Immature natural killer cell (primary cell): ENCODE measurements at places on chromosomes 11 and 22. TPM values are rescaled to one million over a fixed set of nuclear protein-coding genes. Genes with fewer than 3 reads are reported as not detected.

GRCh38 chr22:19645391-19645790, 68.9 kb upstream of the SEPTIN5 start:
- no peaks in the 10 kb centered on the region for H3K4me1 ChIP-seq
- H3K36me3 ChIP-seq = peaks cover 7% of the 10 kb centered on the region
- no peak overlapping the region for H3K27ac ChIP-seq
- DNase-seq = no peak

CREB3L1 gene
- polyA plus RNA-seq = not detected

- peaks cover 10% of the 10 kb centered on the region for H3K4me1 ChIP-seq
- DNase-seq = no peak
- no peak overlapping the region for H3K27ac ChIP-seq
- peaks cover 44% of the 10 kb centered on the region for H3K36me3 ChIP-seq
Measured at GRCh38 chr22:41598081-41598480, 8.4 kb upstream of the PMM1 start.

DNA sequence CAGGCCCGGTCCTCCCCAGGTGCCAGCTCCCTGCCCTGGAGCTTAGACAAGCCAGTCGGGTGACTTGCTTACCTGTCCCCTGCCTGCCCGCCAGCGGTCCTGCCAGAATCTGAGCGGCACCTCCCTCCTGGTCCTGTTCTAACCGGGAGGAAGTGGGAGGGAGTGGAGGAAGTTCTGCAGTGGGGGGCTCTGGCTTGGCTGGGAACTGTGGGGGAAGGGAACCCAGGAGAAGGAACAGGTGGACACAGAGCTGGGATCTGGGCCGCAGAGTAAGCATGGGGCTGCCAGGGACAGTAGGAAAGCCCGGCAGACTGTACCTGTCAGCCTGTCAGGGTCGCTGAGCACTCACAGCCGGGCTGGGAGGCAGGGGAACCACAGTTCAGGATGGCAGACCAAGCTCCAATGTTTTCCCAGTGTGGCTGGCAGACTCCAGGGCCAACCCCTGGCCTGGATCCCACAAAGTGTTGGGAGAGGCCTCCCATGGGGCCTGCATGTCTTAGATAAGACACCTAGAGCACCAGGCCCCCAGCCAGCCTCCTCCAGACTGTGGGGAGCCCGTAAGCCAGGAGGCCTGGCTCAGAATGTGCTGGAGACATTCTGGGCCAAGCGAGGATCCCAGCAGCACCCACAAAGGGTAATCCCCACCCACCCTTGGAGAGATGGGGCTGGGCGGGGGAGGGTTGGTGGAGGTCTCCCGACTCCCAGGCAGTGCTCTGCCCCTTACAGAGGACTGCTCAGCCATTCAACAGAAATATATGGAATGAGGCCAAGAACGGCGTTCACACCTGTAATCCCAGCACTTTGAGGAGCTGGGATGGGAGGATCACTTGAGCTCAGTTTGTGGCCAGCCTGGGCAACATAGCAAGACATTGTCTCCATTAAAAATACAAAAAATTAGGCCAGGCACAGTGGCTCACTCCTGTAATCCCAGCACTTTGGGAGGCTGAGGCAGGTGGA, 2.3 kb downstream of the CYB5R3 start:
- H3K4me3 ChIP-seq = peak overlapping the region; percentile 100
- H3K27ac ChIP-seq = peak overlapping the region; percentile 20

CKAP5 gene
- 9.1 TPM for polyA plus RNA-seq

OR56A1 gene
- not detected for polyA plus RNA-seq

DNA sequence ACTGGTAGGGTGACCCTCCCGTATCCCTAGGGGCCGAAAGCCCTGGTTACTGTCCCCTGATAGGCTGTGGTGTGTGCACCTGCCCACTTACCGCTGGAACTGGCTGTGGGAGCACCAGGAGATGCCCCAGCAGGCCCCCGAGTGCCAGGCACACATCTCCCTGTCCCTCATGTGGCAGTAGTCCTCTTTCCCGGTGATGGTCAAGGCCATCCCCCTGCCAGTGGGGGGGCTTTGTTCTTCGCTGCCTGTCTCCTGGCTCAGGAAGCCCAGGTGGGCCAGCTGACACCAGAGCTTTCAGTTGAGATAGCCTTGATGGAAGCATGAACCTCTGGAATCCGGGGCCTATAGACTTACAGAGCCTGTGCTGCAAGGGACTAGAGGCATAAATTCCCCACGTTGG, 100.5 kb downstream of the MPPED1 start:
- no peak for DNase-seq
- H3K27me3 ChIP-seq = no peaks in the 10 kb centered on the region
- no peaks in the 10 kb centered on the region for H3K36me3 ChIP-seq

DNA sequence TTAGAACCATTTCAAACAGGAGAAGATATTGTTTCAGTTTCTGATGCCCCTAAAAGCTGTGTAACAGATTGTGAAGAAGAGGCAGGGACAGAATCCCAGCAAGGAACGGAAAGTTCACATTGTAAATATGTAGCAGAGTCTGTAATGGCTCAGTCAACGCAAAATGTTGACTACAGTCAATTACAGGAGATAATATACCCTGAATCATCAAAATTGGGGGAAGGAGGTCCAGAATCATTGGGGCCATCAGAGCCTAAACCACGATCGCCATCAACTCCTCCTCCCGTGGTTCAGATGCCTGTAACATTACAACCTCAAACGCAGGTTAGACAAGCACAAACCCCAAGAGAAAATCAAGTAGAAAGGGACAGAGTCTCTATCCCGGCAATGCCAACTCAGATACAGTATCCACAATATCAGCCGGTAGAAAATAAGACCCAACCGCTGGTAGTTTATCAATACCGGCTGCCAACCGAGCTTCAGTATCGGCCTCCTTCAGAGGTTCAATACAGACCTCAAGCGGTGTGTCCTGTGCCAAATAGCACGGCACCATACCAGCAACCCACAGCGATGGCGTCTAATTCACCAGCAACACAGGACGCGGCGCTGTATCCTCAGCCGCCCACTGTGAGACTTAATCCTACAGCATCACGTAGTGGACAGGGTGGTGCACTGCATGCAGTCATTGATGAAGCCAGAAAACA, 40.8 kb downstream of the IGLL1 start:
- no peaks in the 10 kb centered on the region for H3K36me3 ChIP-seq
- peak; percentile 71 for DNase-seq
- H3K27me3 ChIP-seq = peaks cover 3% of the 10 kb centered on the region
- peak overlapping the region; percentile 69 for H3K27ac ChIP-seq
- H3K4me3 ChIP-seq = peak overlapping the region; percentile 69

DNA sequence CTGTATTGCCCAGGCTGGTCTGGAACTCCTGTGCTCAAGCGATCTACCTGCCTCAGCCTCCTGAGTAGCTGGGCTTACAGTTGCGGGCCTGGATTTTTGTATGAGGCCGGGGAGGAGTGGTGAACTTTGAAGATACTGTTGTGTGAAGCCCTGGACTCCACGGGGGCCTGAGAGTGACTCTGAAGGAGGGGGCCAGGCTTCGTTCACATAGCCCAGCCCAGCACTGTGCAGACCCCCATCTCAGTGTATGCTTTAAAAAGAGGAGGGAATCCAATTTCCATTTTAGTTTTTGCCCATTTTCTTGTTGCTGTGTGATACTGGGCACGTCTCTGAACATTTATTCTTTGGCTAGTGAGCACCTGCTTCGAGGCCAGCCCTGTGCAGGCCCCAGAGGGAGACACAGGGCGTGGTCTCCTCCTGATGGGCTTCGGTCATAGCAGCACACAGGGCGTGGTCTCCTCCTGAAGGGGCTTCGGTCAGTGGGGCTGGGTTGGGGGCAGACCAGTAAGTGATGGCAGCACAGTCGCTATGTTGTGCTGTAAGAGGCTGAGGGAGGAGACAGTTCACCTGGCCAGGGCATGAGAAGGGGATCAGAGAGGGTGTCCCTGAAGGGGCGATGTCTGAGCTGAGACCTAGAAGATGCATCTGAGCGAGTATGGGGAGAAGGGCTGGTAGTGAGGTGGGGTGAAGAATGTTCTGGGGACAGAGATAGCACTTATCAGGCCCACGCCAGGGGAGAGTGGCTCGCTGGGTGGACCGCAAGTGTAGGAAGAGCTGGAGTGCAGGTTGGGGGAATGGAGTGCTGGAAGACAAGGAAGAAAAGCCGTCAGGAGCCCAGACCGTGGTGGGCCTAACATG, 14.0 kb downstream of the SAMM50 start:
- H3K27me3 ChIP-seq = peaks cover 1% of the 10 kb centered on the region
- no peak for DNase-seq
- no peak overlapping the region for H3K27ac ChIP-seq
- H3K4me1 ChIP-seq = peaks cover 8% of the 10 kb centered on the region
- no peak overlapping the region for H3K4me3 ChIP-seq
- H3K36me3 ChIP-seq = peaks cover 29% of the 10 kb centered on the region

DNA sequence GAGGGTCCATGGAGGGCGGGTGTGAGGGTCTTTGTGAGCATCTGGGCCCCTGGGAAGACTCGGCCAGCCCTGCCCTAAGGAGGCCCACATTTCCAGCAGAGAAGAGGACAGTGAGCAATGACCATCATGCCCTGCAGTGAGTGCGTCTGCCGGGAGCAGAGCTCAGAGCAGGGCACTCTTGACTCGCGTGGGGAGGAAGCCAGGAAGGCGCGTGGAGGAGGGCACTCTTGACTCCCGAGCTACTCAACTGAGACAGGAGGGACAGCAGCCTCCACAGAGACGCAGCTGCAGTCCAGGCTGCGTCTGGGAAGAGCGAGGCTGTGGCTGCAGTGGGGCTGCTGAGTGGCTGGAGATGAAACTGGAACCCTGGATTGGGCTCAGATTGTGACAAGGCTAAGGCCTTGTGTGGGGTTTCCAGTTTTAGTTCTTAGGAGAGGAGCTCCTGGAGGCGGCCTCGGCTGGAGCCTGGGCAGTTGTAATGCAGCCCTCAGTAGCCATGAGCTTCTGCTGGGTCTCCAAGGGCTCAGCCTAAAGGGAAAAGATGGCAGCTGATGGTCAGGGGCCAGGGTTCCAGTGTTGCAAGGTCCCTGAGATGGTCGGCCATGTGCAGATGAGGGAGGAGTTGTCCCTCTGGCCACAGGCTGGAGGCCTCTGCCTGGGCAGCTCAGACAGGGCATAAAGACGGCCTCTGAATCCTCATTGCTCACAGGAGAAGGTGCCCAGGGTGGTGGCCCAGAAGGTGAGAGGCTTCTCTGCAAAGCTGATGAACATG, 264.7 kb upstream of the B3GAT1 start:
- no peaks in the 10 kb centered on the region for H3K27me3 ChIP-seq
- H3K36me3 ChIP-seq = no peaks in the 10 kb centered on the region

TRPM5 gene
- polyA plus RNA-seq = not detected

IFTAP gene
- polyA plus RNA-seq = 3.1 TPM

PRODH gene
- not detected for polyA plus RNA-seq

- no peak overlapping the region for H3K4me3 ChIP-seq
- no peak overlapping the region for H3K27ac ChIP-seq
Measured at GRCh38 chr11:133078591-133079404, 453.5 kb downstream of the OPCML start.

SERHL2 gene
- 1.9 TPM for polyA plus RNA-seq

MISFA gene
- 1.0 TPM for polyA plus RNA-seq

- no peaks in the 10 kb centered on the region for H3K36me3 ChIP-seq
- no peak overlapping the region for H3K27ac ChIP-seq
- DNase-seq = peak; percentile 34
Measured at GRCh38 chr11:33362051-33362910, 105.1 kb downstream of the HIPK3 start.

DNA sequence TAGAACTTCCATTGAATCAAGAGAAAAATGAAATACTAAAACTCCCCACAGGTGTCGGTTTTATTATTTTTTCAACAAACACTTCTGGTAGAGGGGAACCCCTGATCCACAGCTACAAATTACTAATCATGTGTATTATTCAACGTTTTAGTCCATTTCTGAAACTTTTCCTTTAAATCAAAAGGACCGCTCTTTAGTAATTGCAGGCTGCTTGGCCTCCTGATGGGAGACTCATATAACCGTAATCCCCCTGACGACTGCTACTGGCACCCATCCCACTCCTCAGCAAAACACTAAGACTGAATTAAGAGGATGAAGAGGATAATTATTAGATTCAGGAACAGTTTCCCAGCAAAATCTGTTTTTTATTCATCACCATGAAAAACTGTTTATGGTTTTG, 46.4 kb downstream of the PAX6 start:
- H3K4me1 ChIP-seq = no peaks in the 10 kb centered on the region
- no peak overlapping the region for H3K4me3 ChIP-seq
- H3K27ac ChIP-seq = no peak overlapping the region

DUSP8 gene
- not detected for polyA plus RNA-seq

DNA sequence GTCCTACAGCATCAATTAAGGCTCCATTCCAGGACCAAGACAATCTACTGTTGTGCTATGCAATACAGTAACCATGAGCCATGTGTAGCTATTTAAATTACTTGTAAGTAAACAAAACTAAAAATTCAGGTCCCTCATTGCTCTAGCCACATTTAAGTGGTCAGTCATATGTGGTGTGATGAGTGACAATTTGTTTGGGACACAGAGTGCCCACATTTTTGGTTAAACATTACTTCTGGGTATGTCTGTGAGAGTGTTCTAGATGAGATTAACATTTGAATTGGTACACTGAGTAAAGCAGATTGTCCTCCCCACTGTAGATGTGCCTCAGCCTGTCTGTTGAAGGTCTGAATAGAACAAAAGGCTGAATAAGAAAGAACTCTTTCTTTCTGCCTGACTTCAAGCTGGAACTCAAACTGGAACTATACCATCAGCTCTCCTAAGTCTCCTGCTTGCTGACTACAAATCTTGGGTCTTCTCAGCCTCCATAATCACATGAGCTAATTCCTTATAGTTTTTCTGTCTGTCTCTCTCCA, 15.8 kb downstream of the KBTBD3 start:
- H3K36me3 ChIP-seq = peaks cover 24% of the 10 kb centered on the region
- DNase-seq = no peak
- no peaks in the 10 kb centered on the region for H3K27me3 ChIP-seq
- H3K4me3 ChIP-seq = no peak overlapping the region
- H3K27ac ChIP-seq = no peak overlapping the region

- peaks cover 4% of the 10 kb centered on the region for H3K27me3 ChIP-seq
- no peak overlapping the region for H3K4me3 ChIP-seq
- H3K27ac ChIP-seq = no peak overlapping the region
- peaks cover 7% of the 10 kb centered on the region for H3K4me1 ChIP-seq
- DNase-seq = no peak
Measured at GRCh38 chr11:1255151-1255550, 32.3 kb downstream of the MUC5B start.

DNA sequence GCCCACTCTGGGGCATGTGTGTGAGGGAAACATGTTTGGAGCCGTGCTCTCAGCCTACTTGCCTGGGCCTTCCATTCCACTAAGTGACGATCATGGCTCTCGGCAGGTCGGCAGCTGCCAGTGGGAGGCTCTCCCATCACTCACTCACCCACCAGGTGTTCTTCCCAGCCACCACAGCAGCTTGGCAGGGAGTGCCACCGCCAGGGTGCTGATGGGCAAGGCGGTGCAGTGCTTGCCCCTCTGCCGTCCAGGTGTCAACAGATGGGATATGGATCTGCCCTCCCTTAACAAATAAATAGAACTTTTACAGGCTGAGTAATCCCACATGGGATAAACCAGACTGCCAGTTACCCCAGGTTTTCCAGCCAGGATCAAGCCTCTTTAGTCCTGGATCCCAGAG, 205.5 kb upstream of the TMEM45B start:
- no peak overlapping the region for H3K4me3 ChIP-seq
- H3K36me3 ChIP-seq = no peaks in the 10 kb centered on the region
- no peak for DNase-seq
- H3K27me3 ChIP-seq = peaks cover 7% of the 10 kb centered on the region

GRCh38 chr11:12979928-12980689, 29.0 kb upstream of the RASSF10 start:
- DNase-seq = no peak
- H3K27ac ChIP-seq = no peak overlapping the region
- no peak overlapping the region for H3K4me3 ChIP-seq
- H3K36me3 ChIP-seq = no peaks in the 10 kb centered on the region
